ENCODE measurements at places on chromosomes 11 and 22.
A peak's percentile ranks its signal among the peaks of the same experiment; 100 is the strongest.

GRCh38 chr22:47806894-47807293 lies 1044.4 kb downstream of the TBC1D22A start:
- DNase-seq = no peak

DNA sequence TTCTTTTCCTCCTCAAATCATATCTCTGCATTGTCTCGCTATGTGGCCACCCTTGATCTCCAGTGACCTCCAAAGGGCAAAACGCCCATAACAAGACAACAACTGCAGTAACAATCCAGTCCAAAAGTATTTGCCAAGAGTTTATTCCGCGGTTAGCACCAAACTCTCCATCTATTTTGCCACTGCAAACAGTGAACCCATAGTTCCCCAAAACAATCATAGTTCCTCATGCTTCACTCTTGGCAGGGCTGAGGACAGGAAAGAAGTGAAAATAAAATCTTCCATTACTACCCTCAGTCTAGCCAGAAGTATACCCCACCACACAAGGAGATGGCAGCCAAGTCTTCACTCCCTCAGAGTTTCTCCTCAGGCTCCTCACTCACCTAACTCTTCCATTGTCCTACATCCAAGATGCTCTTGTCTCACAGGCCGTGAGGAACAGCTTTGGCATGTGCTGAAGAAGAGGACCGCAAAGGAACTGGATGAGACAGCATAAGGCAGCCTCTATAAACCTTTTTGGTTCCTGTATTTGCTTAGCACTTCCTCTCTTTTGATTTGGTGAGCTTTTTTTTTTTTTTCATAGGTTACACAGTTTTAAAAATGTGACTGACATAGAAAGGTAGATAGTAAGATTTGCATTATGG lies at the start of gene LPXN:
LPXN (minus strand) TSS at position 480 of the 644 bp plus-strand sequence; CDS start at position 396, 84 bp downstream.
- no peak for DNase-seq

DNA sequence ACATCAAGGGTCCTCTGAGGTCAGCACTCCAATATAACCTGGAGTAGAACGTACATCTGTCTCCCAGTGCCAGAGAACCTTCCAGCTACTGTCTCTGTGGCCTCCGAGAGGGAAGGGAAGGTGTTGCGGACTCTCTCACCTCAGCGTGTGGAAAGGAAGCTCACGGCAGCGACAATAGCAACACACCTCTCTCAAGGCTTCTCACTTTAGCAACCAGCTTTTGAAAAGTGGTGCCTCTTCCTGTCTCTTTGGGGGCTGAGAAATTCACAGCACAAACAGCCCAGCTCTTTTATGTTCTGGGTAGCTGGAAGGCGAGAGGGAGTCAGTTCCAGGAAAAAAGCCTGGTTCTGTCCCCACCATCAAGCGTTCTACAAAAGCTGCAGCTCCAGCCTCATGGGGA lies 156.9 kb upstream of the TBCEL start:
- no peak for DNase-seq

DNA sequence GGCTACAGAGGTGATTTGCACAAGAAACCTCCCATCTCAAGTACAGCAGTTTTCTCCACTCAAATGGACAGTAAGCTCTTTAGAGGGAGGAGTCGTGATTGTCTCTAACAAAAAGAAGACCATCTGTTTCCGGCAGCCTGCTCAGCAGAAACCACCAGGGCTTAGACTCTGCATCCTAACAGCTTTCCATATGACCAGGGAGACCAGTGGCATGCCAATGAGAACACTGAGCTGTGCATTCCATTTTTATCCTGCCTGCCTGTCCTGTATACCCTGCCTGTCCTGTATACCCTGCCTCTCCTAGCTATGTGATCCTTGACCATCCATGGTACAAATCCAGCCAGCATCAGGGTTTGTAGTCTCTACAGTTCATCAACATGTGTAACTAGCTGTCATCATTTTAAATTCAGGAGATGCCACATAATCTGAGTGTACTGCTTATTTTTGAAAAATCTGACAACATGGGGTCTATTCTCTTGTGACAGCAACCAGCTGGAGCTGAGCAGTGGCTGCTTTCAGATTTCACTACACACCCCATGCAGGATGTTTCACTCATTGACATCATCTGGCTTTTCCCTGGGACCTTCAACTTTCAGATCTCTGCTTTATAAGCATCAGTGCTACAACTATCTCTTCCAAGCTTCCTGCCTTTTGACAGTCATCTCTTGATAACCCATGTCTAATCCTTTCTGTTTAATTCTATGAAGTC lies 50.5 kb upstream of the POU2AF2 start:
- no peak for DNase-seq

GRCh38 chr11:93216511-93217101 lies 18.8 kb upstream of the SLC36A4 start:
- no peak for DNase-seq

DNA sequence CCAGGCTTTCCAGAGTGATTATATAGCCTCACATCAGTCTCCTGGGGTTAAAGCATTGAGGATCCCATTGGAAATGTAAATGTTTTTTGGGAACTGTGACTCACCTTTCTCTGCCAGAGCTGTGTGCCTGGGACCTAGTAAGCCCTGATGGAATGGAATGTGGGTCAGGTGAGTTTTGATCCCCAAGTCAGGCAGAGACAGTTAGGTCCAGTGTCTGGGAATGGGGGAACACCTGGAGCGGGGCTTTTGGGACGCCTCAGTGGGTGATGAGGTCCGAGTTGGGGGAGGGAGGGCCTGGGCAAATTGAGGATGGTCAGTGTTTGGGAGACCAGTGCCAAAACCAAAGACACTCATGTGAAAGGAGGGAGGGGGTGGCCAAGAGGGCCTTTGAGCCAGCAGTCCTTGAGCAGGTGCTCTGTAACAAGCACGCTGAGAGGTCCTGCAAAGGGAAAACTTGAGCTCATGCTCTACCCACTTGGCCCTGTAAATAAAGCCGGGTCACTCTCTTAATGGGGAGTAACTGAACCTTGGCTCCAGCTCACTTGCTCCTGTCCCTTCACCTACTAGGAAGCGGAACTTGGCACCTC lies 104.7 kb downstream of the NAV2 start:
- no peak for DNase-seq

- DNase-seq = no peak
Measured at GRCh38 chr11:121482231-121483129, 29.7 kb upstream of the SORL1-AS1 start.

- DNase-seq = no peak
Measured at GRCh38 chr22:41951898-41952474, at the start of gene SMIM45. Gene SMIM45 (plus strand): TSS chr22:41952150.

GRCh38 chr11:76797341-76798201 lies 14.4 kb downstream of the TSKU start:
- DNase-seq = no peak

DNA sequence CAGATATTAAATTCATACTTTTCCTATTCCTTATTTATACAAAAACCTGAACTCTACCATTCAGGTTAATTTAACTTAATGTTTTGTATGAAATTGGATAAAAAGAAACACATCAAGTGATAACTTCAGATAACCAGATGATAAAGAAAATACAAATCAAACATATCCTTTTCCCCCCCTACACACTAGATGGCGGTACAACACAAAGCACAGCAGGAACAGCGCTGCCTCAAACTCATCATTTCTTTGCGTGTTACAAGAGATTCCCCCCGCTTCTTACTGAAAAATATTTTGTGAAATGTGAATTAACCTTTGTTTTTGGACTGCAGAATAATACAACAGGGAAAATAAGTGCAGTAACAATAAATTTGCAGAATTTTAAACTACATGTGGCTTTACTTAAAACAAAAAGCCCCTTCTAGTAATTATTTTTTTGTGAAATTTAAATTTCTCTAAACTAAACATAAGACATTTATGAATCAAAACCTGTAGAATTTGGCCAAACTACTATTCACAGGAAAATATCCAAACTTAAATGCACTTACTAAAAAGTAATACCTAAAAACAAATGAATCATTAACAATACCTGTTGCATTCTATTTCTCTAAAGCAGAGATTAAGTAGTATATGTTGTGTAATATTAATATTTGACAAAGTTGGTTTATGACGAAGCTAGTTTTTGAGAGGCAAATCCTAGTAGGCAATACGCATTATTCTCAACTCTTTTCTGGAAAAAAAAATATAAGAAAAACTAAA lies 74.4 kb downstream of the ARHGAP32 start:
- peak; percentile 55 for DNase-seq

DNA sequence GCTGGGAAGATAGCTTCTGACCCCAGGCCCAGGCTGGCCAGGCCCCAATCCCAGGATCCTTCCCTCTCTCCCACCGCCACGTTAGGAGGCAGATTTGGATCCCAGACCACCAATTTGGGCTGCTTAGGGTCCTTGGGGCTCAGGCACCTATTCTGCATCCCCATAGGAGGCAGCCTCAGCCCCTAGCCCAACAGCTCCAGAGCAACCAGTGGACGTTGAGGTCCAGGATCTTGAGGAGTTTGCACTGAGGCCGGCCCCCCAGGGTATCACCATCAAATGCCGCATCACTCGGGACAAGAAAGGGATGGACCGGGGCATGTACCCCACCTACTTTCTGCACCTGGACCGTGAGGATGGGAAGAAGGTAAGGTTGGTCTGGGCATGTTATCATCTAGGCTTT lies 16.1 kb downstream of the TUB start:
- DNase-seq = no peak

DNA sequence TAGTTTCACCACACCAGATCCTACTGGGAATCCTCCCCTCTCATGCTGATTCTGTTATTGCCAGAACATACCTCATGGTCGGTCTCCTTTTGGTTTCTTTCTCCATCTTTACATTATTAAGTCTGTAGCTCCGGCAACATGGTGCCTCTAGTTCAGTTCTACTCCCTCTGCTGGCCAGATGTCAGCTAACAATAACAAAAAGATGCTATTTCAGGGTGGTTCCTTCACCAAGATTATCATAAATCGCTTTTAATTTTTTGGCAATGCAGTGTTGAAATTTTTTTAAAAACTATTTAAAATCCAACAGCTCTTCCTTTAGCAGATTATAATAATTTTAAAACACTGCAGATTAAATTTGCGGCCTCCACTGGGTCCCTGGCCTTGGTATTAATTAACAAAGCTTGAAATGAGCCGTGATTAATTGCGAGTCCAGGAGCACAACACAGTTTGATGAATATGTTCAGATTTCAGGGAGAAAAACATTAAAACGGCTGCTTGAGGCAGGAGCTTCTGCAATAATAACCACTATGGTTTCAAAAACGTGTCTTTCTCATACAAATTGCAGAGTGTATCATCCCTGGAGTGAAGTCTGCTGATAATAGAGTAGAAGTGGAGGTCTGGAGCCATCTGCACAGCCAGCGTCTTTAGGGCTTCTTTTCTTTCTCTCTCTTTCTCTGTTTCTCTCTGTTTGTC lies 492.9 kb upstream of the KIRREL3 start:
- no peak for DNase-seq

GRCh38 chr22:45881524-45881875 lies 95.5 kb downstream of the WNT7B start:
- no peak for DNase-seq

- no peak for DNase-seq
Measured at GRCh38 chr11:27603376-27603990, 96.8 kb downstream of the BDNF start.

- no peak for DNase-seq
Measured at GRCh38 chr22:38724926-38725571, 19.3 kb downstream of the GTPBP1 start.

- no peak for DNase-seq
Measured at GRCh38 chr11:1480191-1480554, 6.4 kb downstream of the MOB2 start.

DNA sequence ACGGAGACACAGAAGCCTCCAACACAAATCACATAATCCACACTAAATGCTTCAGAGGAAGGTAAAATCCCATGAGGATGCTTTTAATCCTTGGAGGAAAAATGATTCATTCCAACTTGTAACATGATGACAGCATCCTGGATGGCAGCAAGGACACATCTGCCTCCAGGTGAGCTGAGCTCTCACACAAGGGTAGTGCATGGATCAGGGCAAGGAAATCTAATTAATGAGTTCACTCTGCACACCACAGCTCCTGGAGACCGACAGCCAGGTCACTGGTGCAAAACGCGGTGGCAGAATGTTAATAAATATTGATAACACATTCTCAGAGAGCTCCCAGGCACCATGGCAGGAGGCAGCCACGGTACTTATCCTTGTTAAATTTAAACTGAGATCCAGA lies 40.3 kb upstream of the CYP2D6 start:
- DNase-seq = no peak

GRCh38 chr11:119666463-119667131 lies 62.4 kb downstream of the NECTIN1 start:
- peak; percentile 39 for DNase-seq

DNA sequence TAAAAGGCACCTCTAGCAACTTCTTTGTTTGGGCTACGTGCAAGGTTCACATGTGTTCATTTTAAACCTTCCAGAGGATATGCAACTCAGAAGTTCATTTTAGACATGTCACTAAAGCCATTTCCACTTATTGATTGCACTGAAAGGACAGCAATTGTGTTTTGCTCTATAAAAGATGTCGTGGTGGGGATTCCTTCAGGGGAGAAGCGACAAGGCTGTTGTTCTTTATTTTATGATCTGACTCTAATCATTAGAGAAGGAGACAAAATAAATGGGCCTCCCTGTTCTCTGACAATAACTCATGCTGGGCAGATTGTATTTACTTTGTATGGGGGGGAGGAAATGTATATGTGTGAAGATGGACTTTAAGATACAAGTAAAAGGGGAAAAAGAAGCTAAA lies 370.1 kb upstream of the ARHGAP42 start:
- DNase-seq = no peak

GRCh38 chr11:76071090-76071489 lies 135.2 kb downstream of the WNT11 start:
- DNase-seq = no peak

- DNase-seq = no peak
Measured at GRCh38 chr11:68331338-68331947, 19.1 kb downstream of the LRP5 start.

DNA sequence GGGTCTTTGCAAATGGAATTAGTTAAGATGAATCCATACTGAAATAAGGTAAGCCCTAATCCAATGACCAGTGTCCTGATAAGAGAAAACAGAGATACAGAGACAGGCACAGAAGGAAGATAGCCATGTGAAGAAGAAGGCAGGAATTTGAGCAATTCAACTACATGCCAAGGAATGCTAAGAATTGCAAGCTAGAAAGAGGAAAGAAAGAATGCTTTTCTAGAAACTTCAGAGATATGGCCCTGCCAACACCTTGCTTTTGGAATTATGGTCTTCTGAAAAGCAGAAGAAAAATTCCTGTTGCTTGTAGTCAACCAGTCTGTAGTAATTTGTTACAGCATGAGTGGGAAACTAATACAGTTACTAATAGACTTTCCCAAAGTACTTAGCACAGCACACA lies 111.3 kb downstream of the SLC17A6 start:
- no peak for DNase-seq

- DNase-seq = no peak
Measured at GRCh38 chr11:33709466-33709865, 8.8 kb upstream of the C11orf91 start.

GRCh38 chr22:43980579-43980978 lies 25.3 kb downstream of the SAMM50 start:
- DNase-seq = no peak

DNA sequence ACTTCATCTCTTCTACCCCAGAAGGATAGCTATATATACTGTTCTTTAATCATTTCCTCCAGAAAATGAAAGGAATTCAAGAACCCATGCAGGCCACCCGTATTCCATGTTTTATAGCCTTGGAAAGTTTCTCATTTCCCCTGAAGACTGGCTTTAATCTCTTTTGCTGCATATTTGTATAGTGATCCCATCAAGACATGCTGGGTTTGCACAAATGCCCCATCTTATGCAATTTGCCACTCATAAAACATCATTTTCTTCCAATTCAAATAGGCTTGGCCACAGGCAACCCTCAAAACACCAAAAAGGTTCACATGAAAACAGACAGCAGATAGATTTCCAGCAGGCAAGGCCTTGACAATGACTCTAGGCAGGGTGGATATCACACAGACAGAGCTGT lies 28.3 kb upstream of the APOA1 start:
- DNase-seq = no peak
